ENCODE measurements at places on chromosomes 2 and 18. TPM values are rescaled to one million over a fixed set of nuclear protein-coding genes. Genes with fewer than 3 reads are reported as not detected.

Gene COLEC11
- total RNA-seq = 0.47 TPM

DNA sequence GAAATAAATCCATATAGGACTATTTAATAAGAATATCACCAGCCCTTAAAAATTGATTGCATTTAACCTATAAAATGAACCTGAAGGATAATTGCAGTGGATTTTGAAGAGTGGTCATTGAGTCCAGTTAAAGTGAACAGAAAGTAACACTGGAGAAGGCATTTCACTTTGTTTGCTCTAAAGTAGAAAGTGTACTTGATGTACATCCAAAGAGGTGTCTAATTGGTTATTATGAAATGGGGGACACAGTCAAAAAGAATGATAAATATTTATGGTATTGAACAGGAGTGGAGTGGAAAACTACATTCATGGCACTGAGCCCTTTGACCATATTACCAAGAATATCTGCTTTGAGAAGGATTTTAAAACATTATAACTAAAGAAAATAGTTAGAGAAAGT is 28.2 kb upstream of the MAP2 start:
- no peak overlapping the region for H3K4me3 ChIP-seq
- H3K36me3 ChIP-seq = no peaks in the 10 kb centered on the region
- H3K27ac ChIP-seq = no peak overlapping the region
- no peak for DNase-seq

GRCh38 chr18:25561918-25562317 is 210.0 kb upstream of the ZNF521 start:
- H3K27ac ChIP-seq = no peak overlapping the region
- H3K4me1 ChIP-seq = no peaks in the 10 kb centered on the region
- H3K36me3 ChIP-seq = no peaks in the 10 kb centered on the region
- no peaks in the 10 kb centered on the region for H3K27me3 ChIP-seq
- no peak for DNase-seq

DNA sequence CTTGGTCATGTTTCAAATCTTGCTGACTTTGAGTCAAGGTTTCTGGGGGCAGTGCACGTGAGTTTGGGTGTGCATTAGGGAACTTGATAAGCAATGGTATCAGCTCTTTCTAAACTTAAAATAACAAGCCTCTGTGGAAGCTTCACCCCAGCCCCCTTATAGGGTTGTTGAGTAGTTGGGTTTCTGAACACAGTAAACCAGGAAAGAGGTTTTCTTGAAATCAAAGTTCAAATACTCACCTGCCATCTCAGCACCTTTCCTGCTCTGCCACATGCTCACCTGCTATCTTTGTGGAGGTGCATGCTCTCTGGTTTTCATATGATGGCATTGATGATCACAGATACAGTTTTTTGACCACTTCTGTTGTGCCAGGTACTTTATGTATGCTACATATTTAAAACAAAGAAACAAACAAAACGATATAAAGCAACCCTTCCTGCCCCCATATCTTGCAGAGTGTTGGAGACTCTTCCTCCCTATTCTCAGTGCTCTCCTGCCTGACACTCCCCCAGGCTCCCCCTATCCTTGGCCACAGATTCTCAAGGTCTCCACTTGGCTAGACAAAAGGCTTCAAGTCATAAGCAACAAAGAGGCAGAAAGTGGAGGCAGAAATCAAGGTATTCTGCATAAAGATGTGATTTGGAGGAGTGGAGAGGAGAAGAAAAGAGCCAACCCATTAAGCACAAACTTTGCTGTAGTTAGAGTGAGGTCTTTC is 360.6 kb downstream of the CYRIA start:
- no peak overlapping the region for H3K27ac ChIP-seq
- DNase-seq = no peak
- no peaks in the 10 kb centered on the region for H3K27me3 ChIP-seq

GRCh38 chr2:169599568-169599967 is 15.4 kb downstream of the PPIG start:
- H3K36me3 ChIP-seq = no peaks in the 10 kb centered on the region
- DNase-seq = no peak
- H3K4me3 ChIP-seq = no peak overlapping the region

Data from colonic mucosa (tissue), 4 donors.